Stimulated activated naive CD8-positive, alpha-beta T cell treated with anti-CD3 and anti-CD28 coated beads, Interleukin-15, Interleukin-2, amounts not matched to agents 100 U/mL and 50 U/mL, for 24 hours (primary cell): ENCODE measurements at places on chromosomes 4 and X.

GRCh38 chrX:68398291-68398690 lies 35.0 kb downstream of the OPHN1 start:
- no peak for DNase-seq

DNA sequence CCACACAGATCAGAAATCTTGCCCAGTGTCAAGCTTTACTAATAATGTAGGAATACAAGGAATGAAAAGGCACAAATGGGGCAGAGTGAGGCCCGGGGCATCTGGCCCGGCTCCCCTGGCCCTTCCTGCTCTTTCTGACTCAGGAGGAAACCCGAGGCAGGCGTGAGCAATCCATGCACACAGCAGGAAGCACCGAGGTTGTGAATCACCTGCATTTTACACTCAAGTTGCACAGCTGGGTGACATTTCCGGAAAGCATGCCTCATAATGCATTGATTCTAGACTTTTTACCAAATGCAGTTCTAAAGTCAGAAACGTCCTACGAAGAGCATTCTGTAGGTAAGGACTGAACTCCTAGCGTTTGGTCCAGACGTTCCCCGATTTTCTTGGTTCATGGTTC lies 38.9 kb downstream of the PRIMPOL start:
- peak; percentile 16 for DNase-seq

- peak; percentile 87 for DNase-seq
Observed at GRCh38 chr4:602559-602942, 22.8 kb upstream of the PDE6B start.

- no peak for DNase-seq
Observed at GRCh38 chr4:9143421-9144080, 26.7 kb upstream of the FAM90A26 start.

- DNase-seq, result no peak
Observed at GRCh38 chr4:170242471-170242870, 152.7 kb upstream of the AADAT start.

DNA sequence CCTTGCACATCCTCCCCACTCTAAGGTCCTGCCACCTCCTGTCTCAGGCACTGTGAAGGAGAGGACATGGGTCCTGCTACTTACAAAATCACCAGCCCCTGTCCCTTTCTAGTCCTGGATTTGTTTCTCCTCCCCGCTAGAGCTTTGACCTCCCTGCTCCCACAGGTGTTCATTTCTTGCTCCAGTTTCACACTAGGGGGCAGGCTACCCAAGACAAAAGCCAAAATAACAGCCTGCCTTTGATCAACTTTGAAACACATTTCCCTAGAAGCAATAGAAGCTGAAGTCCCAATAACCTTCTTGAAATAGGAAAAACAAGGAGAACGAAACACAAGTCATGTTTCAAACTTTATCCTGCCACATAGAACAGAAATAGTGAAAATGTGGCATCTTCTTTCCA lies 164.4 kb downstream of the QDPR start:
- DNase-seq, result peak; percentile 22

- DNase-seq, result no peak
Observed at GRCh38 chr4:76011700-76012387, 4.5 kb upstream of the CXCL9 start.

DNA sequence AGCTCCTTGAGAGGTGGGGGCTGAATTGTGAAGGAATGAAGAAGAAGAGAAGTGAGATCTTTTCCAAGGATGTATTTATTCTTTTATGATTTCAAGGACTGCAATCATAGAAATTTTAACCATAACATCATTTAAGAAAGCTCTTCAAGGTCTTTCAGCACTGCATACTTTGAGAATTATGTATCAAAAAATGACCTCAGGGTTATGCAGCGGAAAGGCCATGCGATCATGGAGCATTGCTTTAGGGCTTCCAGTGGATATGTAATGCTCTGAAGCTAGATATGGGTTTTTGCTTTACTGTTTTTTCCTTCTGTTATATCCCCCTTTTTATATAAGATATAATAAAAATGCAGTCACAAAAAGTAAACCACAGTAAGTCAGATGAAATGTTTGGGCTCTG lies 38.7 kb downstream of the SGMS2 start:
- DNase-seq, result no peak

DNA sequence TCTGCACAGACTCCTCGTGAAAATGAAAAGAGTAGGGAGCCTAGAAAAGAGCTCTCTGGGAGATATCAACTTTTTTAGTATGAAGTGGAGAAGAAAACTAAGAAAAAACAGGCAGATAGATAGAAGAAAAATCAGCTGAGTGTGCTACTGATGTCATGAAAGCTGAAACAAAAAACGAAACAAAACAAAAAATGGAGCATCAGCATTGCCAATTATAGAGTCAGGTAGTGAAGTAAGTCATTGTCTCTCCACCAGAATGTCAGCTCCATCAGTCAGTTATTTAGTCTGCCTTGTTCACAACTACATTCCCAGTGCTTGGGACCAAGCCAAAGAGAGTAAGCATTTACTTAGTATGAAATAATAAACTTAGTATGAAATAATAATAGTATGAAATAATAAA lies 595.1 kb downstream of the STPG2 start:
- no peak for DNase-seq

GRCh38 chrX:44915361-44915868 lies 42.4 kb downstream of the KDM6A start:
- DNase-seq, result no peak
